ENCODE measurements at places on chromosomes 16 and 17.

- DNase-seq, result no peak
These were observed at the start of gene RGS11 for GRCh38 chr16:275786-276232. Gene RGS11, minus strand, starts transcription at chr16:275944. Its CDS starts 33 bp downstream, at chr16:275911.

DNA sequence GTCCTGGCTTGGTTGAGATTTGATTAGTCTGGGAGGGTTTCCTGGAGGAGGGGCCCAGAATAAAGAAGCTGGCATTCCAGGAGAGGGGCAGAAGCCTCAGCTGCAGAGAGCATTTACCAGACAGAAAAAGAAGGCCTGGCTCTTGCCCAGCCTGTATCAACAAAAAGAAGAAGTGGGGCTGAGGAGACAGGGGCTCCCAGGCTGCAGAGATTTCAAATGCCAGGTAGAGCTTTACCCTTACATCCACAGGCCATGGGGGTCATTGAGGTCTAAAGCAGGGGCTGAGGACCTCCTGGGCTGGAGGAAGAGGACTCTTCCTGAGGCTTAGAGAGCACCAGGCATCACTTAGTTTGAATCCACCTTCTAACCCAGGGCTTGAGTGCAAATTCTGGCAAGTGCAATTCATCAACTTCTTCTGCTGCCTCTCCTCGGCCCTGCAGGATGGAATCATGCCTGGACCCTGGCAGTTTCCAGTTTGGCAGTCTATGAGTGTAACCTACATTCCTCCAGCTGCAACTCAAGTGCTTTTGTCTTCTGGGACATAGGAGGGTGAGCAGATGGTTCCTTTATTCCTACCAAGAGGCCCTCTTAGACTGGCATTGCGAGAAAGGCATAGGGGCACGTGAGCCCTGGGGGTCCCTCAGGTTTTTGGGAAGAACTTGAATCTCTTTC lies 15.3 kb downstream of the CA7 start:
- DNase-seq, result no peak

DNA sequence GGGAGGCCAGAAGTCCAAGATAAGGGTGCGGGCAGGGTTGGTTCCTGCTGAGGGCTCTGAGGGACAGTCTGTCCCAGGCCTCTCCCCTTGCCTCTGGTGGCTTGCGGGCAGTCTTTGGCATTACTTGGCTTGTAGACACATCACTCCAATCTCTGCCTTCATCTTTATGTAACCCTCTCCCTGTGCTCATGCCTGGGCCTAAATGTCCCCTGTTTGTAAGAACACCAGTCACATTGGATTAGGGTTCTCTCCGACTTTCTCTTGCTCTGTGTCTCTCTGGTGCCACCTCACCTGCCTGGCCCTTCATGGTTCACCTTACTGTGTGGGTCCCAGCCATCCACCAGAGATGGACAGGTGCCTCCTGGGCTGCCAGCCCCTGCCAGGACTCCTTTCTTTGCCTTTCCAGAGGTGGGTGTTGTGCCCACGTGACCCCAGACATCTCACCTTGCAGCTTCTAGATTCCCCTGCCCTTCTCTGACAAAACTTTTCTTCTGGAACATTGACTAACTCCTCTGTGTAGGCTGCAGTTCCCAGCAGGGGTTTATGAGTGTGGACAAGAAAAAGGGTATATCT lies 205.8 kb downstream of the MSI2 start:
- DNase-seq, result no peak

- DNase-seq, result no peak
These were observed 26.6 kb downstream of the GSE1 start for GRCh38 chr16:85639529-85640253.

- no peak for DNase-seq
These were observed 23.9 kb downstream of the UBE2G1 start for GRCh38 chr17:4342535-4342934.

GRCh38 chr17:11506635-11507034 lies 91.6 kb upstream of the DNAH9 start:
- DNase-seq, result no peak

DNA sequence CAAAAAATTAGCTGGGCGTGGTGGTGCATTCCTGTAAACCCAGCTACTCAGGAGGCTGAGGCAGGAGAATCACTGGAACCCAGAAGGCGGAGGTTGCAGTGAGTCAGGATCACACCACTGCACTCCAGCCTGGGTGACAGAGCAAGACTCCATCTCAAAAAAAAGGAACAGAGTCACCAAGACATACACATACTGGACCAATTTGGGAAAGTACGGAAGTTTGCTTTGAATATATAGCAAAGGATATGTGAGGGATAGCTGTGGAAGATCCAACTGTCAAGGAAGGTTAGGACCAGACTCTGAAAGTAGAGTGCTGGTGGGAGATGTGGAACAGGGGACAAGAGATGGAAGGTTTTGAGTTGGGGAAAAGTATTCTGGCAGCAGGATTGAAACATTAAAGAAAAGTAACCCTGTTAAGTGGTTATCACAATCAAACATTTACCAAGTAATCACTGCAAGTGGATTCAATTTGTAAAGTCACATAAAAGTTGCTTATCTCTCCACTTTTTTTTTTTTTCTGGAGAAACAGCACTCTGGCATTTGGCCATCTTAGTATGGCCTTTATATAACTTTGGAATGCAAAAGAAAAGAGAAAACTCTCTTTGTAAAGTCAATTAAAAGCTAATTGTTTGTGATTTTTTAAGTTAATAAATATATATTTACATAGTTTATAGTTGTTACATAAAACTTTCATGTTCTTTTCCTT lies 259.4 kb upstream of the TBX2 start:
- no peak for DNase-seq

DNA sequence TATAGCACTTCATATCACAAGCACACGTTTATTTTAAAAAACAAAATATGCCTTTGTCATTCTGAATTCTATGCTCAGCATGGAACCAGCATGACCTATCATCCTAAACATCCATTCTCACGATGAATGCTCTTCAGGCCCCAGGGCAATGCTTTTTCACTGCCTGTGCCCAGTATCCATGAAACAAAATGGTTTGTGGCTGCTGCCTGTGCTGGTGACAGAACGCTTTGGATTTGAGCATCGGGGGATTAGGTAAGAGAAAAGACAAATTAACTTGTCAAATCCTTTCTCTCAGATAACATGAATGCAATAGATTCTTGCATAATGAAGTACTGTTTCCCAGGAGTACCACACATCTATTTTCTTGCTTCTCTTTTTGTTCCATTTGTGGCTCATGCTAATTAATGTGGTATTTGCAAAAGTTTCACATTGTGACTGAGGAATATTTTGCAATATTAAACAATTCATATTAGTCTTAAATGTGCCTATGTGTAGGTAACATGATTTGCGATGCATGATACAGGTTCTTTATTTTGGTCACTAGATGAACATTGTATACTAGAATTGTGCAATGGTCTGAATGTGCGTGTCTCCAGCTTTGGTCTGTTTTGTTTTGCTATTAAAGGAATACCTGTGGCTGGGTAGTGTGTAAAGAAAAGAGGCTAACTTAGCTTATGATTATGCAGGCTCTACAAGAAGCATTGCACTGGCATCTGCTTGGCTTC lies 25.8 kb upstream of the SRSF1 start:
- no peak for DNase-seq

GRCh38 chr17:60107526-60108257 lies 29.0 kb upstream of the HEATR6 start:
- DNase-seq, result no peak

DNA sequence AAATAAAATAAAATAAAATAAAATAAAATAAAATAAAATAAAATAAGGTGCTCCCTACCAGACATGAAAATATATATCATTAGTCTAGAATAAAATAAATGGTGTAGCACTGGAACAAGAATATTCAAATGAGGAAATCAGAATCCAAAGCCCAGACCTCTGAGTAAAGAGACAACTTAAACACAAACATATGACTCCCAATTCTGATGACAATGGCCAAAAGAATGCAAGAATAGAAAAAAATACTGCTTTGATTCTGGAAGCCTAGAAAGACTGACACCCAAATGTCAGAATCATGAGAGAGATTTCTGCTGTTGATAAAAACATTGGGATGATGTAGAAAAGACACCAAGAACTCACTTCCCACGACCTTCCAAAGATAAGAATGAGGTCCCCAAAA lies 27.9 kb downstream of the MYOCD start:
- DNase-seq, result no peak

DNA sequence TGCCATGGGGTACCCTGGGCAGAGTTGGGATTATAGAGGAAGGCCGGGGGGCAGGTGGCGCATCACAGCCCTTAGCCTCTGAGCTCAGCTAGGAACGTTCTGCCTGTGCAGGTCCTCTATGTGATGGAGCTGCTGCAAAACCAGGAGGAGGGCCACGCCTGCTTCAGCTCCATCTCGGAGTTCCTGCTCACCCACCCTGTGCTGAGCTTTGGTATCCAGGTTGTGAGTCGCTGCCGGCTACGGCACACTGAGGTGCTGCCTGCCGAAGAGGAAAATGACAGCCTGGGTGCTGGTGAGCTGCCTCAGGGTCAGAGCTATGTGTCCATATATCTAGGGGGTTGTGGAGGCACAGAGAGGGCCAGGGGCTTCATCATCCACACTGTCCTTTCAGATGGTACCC lies 5.8 kb upstream of the NRN1L start:
- no peak for DNase-seq

DNA sequence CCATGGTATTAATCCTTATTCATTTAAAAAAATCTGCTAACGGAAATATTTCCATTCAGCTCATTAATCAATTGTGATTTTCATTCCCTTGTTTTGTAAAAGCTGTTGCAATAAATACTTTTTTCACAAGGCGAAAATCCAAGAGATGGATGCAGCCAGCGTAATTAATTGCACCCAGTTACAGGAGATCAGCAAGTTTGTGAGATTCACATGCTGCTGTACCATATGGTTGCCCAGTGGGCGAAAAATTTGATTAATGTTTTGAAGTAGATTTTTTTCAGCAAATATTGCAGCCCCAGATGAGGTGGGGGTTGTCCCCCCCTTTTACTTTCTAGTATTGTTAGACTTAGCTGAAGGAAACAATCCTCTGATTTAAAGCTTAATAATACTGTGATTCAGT lies 186.6 kb downstream of the WWOX start:
- DNase-seq, result no peak

DNA sequence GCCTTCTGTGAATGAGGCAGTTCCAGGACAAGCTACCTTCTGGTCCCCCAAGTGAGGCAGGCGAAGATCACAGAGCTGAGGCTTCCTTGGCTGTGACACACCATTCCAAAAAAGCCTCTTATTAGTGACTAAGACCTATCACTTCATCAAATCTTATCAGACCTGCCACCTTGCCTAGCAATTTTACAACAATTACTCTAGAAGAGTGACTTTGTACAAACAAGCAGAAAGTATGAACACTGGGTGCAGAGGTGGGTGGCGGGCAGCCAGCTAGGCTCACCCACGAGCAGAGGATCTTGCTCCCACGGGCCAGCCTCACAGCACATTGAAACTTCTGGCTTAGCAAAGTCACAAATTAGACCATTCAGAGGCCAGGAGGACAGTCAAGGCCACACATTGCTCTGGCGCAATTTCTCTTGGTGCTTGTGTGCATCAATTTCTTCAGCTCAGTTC lies 2.2 kb upstream of the ICAM2 start:
- no peak for DNase-seq

DNA sequence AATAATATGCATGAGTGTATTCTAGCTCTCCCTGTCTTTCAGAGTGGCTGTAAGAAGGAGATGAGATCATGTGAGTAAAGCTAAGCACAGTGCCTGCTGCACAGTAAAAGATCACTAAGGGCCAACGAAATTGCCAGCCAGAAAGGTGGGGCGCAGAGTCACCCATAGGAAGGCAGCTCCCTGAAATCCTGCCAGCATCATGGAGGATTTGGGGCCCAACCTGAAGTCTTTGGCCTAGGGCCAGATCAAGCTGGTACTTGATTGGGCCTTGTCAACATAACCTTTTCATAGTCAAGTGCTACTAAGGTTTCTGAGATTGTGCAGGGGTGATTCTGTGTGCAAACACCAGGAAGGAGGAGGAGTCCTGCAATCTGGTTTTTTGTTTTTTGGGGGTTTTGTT lies 16.5 kb downstream of the SCNN1B start:
- no peak for DNase-seq
